Mesenchymal stem cell (in vitro differentiated cells and primary cell): ENCODE measurements at places on chromosomes 7 and 10.

DNA sequence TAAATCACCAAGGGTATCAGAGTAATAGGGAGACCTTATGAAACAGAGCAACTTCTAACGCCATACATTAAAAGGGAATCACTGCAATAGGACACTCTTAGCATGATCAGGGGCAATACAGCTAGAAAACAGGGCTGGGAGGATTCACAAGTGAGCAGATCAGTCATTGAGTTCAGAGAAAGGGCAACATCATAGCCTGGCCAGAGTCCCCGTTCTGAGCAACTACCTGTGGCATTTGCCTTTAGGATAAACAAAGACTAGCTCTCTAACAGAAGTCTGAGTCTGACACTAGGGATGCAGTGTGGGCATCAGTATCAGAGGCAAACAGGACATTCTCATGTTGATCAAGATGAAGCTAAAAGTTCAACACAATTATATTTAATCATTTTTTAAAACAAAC, 297.9 kb downstream of the DGKB start:
- DNase-seq = no peak

- no peak for DNase-seq
Observed at GRCh38 chr10:95217476-95217875, 23.4 kb downstream of the ACSM6 start.

DNA sequence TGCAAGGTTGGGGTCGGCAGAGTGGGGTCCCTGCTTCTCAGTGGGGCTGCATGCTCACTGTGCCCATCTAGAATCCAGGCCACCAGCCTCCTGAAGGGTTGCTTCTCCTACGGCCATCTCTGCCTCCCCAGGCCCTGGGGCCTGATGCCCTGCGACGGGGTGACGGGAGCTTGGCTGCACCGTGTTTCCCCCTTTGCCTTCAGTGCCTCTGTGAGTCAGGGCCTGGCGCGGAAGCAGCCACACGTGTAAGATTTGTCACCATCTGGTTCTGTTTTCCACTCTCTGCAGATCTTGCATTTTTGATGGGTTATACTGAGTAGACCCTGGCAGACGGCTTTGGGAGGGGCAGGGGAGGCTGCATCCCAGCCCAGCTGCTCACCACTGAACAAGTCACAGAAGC, 7.2 kb downstream of the ADAMTS14 start:
- DNase-seq = no peak

DNA sequence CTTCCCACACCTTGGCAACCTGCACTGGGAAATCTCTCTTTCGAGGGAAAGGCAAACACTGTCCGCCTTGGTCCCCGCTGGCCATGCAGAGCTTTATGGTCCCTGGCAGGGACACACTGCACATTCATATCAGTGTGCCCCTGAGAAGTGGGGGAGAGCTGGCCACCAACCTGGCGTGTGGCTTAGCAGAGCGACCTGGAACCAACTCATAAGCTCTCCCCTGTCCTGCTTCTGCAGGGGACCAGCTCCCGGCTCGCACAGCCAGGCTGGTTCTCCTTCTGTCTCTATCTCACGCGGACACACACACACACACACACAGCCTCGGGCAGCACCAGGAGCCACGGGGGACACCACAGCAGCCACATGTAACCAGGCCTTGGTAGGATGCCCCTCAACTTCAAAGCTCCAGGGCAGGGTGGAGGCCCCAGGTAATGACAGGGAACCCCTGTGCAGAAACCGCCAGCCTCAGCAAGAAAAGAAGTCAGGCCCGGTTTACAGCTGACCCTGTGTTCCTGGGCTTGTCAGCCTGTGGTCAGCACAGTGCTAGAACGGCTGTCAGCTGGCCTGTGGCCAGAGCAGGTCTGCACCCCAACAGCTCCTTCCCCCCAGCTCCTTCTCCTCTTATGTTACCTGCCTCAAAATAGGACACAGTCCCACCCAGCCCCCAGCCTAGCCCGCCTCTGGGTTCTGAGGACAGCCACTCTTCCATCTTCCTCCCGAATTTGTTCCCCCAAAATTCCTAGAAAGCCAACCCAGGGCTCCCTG, 69.3 kb downstream of the OAT start:
- no peak for DNase-seq

GRCh38 chr7:129950191-129950932, 2.4 kb downstream of the UBE2H start:
- peak; percentile 52 for DNase-seq

- no peak for DNase-seq
Observed at GRCh38 chr7:2069472-2069860, 163.3 kb downstream of the MAD1L1 start.

DNA sequence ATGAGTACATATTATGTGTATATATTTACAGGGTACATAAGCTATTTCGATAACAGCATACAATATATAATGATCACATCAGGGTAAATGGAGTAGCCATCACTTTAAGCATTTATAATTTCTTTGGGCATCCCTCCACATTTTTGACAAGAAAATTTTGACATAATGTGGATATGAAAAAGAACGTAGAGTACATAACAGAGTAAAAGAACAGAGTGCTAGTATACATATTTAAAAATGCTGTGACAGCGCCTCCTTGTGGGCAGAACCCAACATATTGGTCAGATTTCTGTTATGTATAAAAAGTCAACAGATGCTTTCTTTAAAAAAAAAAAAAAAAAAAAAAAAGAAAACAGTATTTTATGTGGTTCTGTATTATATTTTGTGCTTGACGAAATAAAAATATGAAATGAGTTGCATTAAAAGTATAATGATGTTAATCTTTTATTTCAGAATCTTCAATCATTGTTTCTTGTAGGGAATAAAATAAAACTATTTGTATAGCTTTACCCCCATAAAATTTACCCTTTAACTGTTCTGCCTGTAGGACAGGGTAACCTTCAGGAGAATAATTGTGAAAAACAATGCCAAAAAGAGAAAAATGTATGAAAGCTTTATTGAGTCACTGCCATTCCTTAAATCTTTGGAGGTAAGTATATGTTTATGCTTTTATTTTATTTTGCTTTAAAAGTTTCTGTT, 18.3 kb upstream of the HBP1 start:
- DNase-seq = peak; percentile 73

DNA sequence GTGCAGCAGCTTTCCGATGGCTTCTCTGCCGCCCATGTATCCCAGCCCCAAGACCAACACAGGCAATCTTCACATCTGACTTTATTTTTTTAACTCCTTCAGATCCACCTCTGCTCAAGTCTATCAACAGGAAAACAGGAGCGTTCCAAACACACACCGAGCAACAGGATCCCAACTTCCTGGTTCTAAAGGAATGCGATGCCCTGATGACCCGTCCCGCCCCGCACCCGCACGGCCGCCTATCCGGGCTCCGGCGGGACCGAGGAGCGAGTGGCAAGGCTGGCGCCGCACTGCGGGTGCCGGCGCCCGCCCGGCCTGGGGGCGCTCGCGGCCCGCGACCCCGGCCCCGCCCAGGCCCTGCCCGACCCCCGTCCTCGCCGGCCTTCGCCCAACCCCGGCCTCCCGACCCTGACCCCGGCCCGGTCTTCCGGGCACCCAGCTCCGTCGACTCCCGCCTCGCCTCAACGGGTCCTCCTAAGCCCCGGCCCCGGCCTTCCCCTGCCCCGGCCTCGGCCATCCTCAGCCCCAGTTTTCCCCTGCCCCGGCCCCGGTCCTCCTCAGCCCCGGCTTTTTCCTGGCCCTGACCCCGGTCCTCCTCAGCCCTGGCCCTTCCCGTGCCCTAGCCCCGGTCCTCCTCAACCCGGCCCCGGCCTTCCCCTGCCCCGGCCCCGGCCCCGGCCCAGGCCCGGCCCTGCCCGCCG, 730 bp downstream of the LARP4B start:
- DNase-seq = peak; percentile 59

GRCh38 chr10:78937800-78938694, 130.7 kb upstream of the ZMIZ1 start:
- peak; percentile 32 for DNase-seq
